ENCODE measurements at places on chromosomes 16 and 17. TPM values are rescaled to one million over a fixed set of nuclear protein-coding genes. Genes with fewer than 3 reads are reported as not detected.

The ZNF598 gene
- 12.0 TPM for total RNA-seq

The RAMP2 gene
- total RNA-seq: not detected

The GTF3C1 gene
- 79.9 TPM for total RNA-seq

The SPAG9 gene
- 121 TPM for total RNA-seq

The CLUH gene
- 24.8 TPM for total RNA-seq

The CDH16 gene
- total RNA-seq: not detected

The ZG16B gene
- total RNA-seq: 0.16 TPM

The ALDH3A1 gene
- 0.43 TPM for total RNA-seq

The TLCD2 gene
- 8.7 TPM for total RNA-seq

The KLHL10 gene
- 0.16 TPM for total RNA-seq

The PRSS21 gene
- total RNA-seq: not detected

The SULT1A2 gene
- not detected for total RNA-seq

The CNGB1 gene
- total RNA-seq: not detected

The KRT33A gene
- not detected for total RNA-seq

The CRISPLD2 gene
- total RNA-seq: 3.1 TPM

The UNK gene
- 12.3 TPM for total RNA-seq

The GINS2 gene
- total RNA-seq: 0.77 TPM

The MYH3 gene
- total RNA-seq: 0.16 TPM

The ATP2A3 gene
- total RNA-seq: 3.8 TPM

The KRTAP16-1 gene
- total RNA-seq: not detected

The KRTAP2-2 gene
- total RNA-seq: not detected

The KRT27 gene
- not detected for total RNA-seq

The HAGHL gene
- total RNA-seq: 9.7 TPM

The ZNF319 gene
- 2.2 TPM for total RNA-seq

The NETO2 gene
- total RNA-seq: 3.3 TPM

The SPOP gene
- total RNA-seq: 82.3 TPM

The ADORA2B gene
- 12.9 TPM for total RNA-seq

The UMOD gene
- total RNA-seq: not detected

The TBC1D3K gene
- total RNA-seq: not detected

The MILR1 gene
- total RNA-seq: 7.9 TPM

The ITGAD gene
- not detected for total RNA-seq

The KCNJ12 gene
- total RNA-seq: 0.32 TPM

The GRAP gene
- 0.34 TPM for total RNA-seq

The ITGB4 gene
- under 0.01 TPM for total RNA-seq

The JPH3 gene
- under 0.01 TPM for total RNA-seq

The MYL4 gene
- total RNA-seq: not detected

The OTOP2 gene
- total RNA-seq: not detected

The FBXL16 gene
- under 0.01 TPM for total RNA-seq

The CCL7 gene
- not detected for total RNA-seq

The SNN gene
- 20.2 TPM for total RNA-seq

The OR2C1 gene
- 0.43 TPM for total RNA-seq

The SLFN12 gene
- 16.7 TPM for total RNA-seq

The SRCIN1 gene
- not detected for total RNA-seq

The GRB2 gene
- total RNA-seq: 50.4 TPM

The CPHXL2 gene
- not detected for total RNA-seq

The ZFP3 gene
- total RNA-seq: 1.3 TPM
